ENCODE measurements at places on chromosomes 1 and 21.

DNA sequence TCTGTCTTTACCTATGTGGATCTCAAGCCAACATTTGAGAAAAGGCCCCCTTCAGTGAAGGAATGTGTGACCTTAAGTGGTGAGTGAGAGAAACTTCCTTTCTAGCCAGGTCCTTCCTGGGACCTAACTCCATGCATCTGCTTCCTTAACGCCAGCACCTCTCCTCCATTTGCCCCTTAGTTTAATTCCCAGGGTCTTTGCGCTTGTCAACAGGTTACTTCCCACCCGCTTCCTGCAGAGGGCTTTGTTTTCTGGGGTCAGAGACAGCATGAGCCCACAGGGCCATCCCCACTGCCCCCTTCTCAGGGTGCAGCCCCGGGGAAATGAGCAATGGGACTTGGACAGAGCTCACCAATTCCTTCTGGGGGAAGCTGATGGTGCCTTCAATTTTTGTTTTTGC, 54.8 kb downstream of the EVA1C start:
- no peak for DNase-seq

- DNase-seq, result no peak
Measured at GRCh38 chr1:226697151-226697928, 41.7 kb downstream of the ITPKB start.

GRCh38 chr1:157270705-157271274, 132.6 kb upstream of the ETV3 start:
- DNase-seq, result no peak

DNA sequence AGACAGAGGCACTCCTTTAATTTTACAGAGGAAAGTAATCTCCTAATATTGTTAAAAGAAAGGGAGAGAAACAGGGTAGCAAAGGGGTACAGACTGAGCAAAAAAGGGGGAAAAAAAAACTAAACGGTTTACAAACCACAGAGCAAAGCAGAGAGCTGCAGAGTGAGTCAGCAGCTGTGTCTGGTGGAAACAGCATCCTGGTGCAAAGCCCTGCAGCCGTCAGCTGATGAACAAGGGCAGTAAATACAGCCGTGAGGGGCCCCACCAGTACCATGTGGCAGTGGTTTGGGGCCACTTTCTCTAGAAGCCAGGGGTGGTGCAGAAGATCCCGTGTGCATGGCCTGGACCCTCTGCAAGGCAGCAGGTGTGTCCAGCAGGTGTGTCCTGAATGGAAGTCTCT, 111.3 kb downstream of the ERG start:
- no peak for DNase-seq

DNA sequence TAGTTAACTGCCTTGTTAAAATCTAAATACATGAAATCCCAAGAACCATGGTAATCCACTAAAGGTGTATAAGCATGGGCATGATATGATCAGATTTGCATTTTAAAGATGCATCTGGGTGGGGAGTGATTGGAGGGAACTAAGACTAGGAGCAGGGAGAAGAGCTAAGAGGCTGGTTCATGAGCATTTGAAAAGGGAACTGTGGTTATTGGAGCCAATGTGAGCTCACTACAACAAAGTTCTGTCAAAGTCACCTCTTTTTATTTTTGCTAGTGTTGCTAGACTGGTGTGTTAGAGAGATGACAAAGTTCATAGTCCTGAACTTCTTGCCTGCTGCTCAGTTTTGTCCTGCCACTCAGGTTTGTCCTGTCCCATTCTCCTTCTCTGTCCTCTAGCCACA, 67.1 kb upstream of the LRRC8D start:
- DNase-seq, result no peak

DNA sequence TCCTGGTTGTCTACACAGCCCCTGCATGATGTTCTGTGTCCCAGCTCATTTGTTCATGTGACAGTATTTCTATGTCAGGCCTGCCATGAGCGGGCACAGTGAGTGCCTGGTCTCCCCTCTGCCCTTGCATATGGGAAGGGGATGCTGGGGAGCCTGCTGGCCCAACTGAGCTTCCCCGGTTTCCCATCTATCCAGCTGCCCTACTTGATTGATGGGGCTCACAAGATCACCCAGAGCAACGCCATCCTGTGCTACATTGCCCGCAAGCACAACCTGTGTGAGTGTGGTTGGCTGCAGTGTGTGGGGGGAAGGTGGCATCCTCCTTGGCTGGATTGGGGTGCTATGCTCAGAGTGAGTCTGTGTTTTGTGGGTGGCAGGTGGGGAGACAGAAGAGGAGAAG, 1.5 kb downstream of the GSTM4 start:
- no peak for DNase-seq

DNA sequence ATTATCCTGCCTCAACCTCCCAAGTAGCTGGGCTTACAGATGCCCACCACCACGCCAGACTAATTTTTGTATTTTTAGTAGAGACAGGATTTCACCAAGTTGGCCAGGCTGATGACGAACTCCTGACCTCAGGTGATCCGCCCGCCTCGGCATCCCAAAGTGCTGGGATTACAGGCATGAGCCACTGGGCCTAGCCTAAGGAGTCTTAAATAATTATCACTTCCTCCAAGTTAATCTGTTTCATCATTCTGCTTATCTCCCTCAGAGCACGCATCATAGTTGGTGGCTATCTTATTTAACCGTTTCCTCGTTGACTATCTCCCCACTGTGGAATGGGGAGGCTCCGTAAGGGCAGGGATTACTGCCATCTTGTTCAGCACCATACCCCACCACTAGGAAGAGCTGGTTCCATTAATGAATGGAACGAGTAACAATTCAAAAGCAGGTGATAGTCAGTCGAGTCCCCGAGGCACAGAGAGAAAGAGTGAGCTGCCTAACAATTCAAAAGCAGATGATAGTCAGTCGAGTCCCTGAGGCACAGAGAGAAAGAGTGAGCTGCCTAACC, 52.7 kb downstream of the GLUL start:
- no peak for DNase-seq

GRCh38 chr1:107525145-107525544, 384.3 kb downstream of the NTNG1 start:
- no peak for DNase-seq

- DNase-seq, result no peak
Measured at GRCh38 chr1:56463376-56463775, 116.0 kb downstream of the PLPP3 start.

DNA sequence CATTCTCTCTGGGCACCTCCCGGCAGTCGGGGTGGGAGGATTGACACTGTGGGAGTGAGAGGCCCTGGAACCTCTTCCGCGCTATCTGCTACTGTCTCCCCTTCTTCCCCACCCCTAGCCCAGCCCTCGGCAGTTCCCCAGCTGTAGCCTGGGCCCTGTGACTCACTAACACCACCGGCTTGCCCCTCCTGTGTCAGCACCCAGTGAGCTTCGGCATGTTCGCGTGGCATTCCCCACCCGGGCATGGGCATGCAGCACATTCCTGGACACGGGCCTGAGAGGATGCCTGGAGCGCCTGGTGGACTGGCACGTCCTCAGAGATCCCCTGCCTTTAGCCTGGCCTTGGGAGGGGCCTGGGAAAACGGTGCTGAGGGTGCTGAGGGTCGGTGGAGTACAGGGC, 1.3 kb downstream of the CDK18 start:
- DNase-seq, result no peak

DNA sequence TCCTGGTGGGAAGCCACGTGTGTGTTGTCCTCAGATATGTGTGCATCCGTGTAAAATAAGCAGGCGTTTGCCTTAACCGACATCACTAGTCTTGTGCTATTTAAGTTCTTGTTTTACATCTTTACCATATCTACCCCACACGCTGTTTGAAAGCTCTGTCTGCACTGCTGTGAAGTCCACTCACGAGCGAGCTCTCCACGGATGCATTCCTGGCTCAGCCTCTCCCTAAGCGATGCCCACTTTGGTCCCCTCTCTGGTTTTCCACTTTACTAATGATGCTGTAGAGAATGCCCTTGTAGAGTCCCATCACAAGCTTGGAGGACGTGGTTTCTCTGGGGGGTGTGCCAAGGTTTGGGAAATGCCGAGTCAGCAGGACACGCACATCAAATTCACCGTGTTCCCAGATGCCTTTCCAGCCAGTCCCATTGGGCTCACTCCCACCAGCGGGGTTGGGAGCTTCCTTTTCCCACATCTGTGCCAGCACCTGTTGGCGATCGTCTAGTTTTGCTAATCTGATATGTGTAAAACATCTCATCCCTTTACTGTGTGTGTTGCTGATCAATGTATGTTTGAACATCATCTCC, 43.8 kb downstream of the ACTL8 start:
- DNase-seq, result no peak

GRCh38 chr1:183073320-183073719, 50.1 kb downstream of the LAMC1 start:
- DNase-seq, result no peak

GRCh38 chr1:81382561-81382960, 418.2 kb upstream of the ADGRL2 start:
- DNase-seq, result no peak

DNA sequence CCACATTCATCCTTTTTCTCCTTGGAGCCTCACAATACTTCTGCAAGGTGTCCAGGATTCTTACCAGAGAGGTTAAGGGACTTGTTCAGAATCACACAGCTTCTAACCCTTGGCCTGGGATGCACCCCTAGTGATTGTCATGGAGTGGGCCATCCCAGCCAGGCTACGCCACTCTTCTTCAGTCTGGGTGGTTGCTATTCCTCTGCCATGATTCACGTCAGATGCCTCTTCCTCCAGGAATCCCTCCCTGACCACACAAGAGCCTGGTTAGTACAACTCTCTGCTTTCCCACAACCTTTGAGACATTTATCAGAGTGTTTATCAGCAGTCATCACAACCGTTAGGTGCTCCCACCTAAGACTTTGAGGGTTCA, 121.8 kb downstream of the EPHB2 start:
- no peak for DNase-seq

GRCh38 chr1:79431340-79431739, 424.8 kb upstream of the ADGRL4 start:
- no peak for DNase-seq

DNA sequence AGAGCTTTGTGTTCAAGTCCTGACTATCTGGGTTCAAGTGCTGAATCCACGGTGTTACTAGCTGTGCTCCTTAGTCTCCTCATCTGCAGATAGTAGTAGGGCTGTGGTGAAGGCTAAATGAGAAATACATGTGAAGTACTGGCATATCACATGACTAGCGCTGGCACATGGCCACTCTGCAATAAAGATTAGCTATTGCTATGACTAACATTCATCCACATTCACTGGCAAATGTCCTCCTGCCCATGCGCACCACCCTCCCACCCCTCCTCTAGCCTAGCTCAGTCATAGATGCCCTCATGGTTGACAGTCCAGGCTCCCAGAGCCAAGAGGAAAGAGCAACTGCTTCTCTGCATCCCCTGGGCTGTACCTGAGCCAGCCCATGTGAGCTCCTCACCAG, 8.5 kb upstream of the COL8A2 start:
- DNase-seq, result peak; percentile 35

DNA sequence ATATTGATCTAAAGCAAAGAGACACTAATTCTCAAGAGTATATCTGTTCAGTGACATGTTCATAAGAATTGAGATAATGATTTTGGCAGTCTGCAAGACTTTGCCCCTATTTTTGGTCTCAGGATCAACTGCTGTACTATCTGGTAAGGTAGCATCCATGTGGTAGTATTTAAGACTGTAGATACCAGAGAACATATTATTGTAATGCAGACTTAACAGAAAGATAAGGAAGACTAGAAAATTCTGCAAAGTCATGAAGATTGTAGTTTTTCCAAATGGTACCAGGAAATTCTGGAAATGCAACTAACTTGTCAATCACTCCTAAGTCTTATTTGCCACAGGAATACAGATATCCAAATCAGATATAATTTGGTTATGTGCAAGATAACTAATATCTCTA, 35.1 kb downstream of the RNF2 start:
- no peak for DNase-seq

DNA sequence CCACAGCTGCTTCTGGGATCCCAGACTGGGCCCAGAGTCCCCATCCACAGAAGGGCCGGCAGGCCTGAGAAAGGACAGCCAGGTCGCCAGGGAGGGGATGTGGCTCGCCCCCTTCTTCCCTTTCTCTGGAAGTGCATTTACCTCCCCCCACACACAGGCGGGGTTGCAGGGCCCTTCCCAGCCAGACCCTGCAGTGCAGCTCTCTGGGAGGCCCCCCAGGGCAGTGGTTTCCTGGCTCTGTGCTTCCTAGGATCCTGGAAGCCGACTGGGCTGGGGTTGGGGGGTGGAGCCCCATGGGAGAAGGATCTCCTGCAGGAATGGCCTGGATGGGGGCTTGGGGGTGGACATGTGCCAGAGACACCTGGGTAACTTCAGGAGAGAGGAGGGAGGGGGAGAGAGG, 4.2 kb upstream of the COL6A1 start:
- DNase-seq, result no peak

GRCh38 chr1:150268340-150268704, 494 bp downstream of the APH1A start:
- DNase-seq, result no peak

DNA sequence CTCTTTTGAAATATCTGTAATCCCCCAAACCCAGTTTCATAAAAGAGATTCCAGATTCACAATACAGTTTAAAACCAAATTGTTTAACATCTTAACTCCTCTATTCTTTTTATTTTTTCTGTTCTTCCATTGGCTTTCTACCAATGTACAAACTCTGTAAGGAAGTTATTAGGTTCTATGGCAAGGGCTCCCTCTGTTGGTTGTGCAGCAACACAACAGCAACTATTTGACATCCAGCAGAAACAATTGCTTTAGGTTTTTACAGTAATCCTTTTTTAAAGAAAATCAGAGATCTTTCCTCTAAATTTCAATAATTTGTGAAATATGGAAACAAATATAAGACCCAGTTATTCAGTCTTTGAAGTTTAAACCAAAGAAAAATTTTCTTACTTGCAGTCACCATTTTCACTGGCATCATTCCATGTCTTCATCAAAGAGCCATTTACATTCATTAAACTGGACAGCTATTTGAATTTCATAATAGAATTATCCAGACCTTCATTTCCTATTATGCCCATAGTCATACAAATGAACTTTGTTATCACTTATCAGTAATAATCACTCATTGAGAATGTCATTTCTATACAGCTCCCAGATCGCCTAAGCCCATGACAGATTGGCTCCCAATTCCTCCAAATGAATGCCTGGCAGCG, 46.5 kb upstream of the RNF11 start:
- peak; percentile 38 for DNase-seq

- DNase-seq, result no peak
Measured at GRCh38 chr1:9315411-9316079, 22.9 kb downstream of the SPSB1 start.

DNA sequence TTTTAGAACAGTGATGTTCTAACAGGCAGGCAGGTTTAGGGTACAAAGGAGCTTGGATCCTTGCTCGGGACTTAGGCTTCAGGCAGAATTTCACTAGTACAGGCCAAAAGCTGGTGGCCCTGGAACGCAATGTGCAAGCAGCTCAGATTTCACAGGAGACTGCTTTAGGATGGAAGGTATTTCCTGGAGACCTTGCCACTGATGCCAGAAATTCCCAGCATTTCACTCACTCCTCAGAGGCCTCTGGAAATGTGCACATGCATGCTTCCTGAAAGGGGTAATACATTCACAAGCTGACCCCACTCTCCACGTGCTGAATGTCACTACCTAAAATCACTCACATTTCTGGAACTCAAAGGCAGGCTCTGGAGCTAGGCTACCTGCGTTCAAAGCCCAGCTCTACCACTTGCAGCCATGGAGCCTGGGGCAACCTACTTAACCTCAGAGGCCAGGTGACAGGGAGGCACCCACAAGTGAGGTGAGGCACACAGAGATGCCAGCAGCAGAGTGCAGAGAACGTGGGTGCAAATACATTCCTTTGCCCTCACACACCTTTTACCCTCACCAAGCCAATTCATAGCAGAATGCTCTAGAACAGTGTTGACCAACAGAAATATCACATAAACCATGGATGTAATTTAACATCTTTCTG, 56.5 kb downstream of the CDC7 start:
- no peak for DNase-seq

All from NCI-H510A (cell line).